ENCODE measurements at places on chromosomes 7 and 10. TPM values are rescaled to one million over a fixed set of nuclear protein-coding genes. Genes with fewer than 3 reads are reported as not detected.
A peak's percentile ranks its signal among the peaks of the same experiment; 100 is the strongest.

GRCh38 chr10:33570495-33570894, 236.0 kb upstream of the NRP1 start:
- no peak for DNase-seq

DNA sequence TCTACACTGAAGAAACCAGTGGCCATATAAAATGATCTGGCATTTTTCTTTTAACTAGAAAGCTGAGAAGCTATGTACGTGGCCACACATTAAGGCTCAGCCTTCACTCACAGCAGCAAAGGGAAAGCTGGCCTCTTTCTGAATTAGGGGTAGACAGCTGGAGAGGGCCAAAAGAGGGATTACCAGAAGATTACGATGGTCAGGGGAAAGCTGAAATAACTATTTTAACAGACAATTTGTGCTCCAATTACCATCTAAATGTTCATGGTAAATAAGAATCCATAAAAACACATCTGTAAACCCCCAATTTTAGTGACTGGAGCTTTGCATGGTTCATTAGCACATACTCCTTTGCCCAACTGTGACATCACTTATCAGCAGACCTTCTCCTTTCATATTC, 314.3 kb downstream of the HPSE2 start:
- DNase-seq, result no peak

DNA sequence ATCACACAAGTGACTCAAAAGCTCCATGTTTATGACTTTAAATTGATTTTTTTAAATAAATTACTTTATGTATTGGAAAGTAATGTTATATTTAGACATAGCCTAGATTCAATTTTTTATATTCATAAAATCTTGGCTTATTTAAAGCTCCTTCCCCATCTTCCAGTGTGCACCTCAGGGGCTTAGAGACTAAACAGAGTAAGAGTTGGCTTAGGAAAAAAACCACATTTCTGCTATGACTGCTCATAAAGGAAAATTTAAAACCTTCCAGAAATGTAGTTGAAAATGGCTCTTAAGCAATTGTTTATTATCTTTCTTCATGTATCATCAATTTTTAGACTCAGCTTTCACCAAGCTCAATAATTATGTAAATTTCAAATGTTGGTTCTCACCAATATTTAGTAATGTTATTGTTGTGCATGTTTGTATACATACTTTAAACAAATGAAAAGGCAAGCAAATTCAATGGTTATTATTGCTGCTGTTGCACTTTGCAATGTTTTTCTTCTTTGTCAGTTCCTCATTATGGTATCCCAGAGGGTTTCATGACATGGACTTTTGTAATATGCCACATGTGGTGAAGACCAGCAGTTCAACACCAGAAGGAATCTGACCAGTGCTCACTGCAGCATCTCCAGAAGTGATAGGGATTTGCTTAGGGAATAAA, 700.1 kb upstream of the ANKRD30A start:
- DNase-seq, result no peak

GRCh38 chr7:3150027-3150426, 106.4 kb upstream of the CARD11 start:
- peak; percentile 4 for DNase-seq

- no peak for DNase-seq
Measured at GRCh38 chr10:118307220-118307619, 34.9 kb downstream of the FAM204A start.

- no peak for DNase-seq
Measured at GRCh38 chr10:88442716-88443115, 140.4 kb downstream of the RNLS start.

- no peak for DNase-seq
Measured at GRCh38 chr7:151838861-151839381, 38.0 kb downstream of the PRKAG2 start.

GRCh38 chr10:10259013-10259412, 758.7 kb upstream of the CELF2 start:
- DNase-seq, result no peak

DNA sequence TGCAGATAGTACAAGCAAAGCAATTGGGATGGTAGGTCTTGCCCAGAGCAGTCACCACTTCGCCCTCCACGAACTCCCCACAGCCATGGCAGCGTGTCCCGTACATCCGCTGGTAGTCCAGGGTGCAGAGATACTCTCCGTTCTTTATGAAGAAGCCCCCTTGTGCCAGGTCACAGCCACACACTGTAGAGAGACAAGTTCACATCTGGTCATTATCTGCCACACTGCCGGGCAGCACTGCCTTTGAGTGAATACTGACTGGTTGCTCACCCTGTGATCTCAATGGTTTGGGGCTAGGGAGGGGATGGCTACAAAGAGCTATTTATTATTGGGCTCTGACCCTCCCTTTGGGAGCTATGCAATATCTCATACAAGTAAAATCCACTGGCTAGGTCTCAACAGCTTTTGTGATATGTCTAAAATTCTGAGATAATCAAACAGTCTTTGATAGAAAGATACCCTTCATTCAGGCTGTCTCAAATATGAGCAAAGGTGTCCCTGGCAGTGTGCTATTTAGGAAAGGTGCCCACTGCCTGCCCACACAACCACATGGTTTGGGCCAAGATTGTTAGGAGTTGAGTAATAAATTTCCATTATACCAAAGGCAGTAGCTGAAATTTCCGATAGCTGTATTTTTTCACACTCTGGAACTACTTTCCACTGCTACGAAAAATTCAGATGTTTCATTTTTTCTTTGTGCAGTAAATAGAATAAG, 82.5 kb downstream of the ABLIM1 start:
- DNase-seq, result peak; percentile 32

GRCh38 chr10:93796167-93796566, 38.4 kb downstream of the LGI1 start:
- no peak for DNase-seq

DNA sequence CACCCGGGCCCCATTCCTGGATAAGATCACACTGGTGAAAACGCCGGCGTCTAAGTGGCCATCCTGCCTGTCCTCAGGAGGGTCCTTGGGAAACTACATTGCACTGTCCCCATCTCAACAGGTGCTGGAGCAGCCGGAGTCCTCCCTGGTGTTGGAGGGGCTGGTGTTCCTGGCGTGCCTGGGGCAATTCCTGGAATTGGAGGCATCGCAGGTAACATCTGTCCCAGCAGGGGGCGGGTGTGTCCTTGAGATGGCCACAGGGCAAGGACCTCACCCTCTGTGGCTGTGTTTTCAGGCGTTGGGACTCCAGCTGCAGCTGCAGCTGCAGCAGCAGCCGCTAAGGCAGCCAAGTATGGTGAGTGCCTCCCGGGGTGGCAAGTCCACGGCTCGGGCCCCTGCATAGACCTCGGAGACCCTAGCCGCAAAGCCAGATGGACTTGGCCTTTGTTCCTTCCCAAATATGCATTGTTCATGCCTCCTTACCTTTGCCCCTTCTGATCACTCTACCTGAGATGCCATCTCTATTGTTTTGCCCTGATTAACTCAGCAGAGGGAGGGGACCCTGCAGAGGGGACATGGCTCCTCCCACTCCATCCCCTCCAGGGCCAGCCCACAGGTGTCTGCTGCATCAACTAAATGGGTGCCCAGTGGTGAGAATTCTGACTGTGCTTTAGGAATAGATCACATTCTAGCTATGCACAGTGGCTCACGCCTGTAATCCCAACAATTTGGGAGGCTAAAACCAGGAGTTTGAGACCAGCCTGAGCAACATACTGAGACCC, 23.8 kb downstream of the ELN start:
- DNase-seq, result no peak

- DNase-seq, result no peak
Measured at GRCh38 chr7:132436121-132436520, 140.1 kb downstream of the PLXNA4 start.

- no peak for DNase-seq
Measured at GRCh38 chr10:69843923-69844322, 42.2 kb downstream of the COL13A1 start.

- no peak for DNase-seq
Measured at GRCh38 chr7:131737746-131738465, 181.5 kb upstream of the PODXL start.

Gene GPC2
- 4.0 TPM for total RNA-seq

Gene THSD7A
- not detected for total RNA-seq

Gene EPDR1
- 41.2 TPM for total RNA-seq

Gene STEAP1
- total RNA-seq, result 14.9 TPM

Gene HECW1
- total RNA-seq, result not detected

Gene PTER
- 35.5 TPM for total RNA-seq

Gene LEP
- not detected for total RNA-seq

All from mammary epithelial cell (primary cell).